Activated CD4-positive, alpha-beta T cell treated with anti-CD3 and anti-CD28 coated beads, Interleukin-2, amount 50 U/mL, for 1 hour (primary cell): ENCODE measurements at places on chromosomes 12 and 14.

DNA sequence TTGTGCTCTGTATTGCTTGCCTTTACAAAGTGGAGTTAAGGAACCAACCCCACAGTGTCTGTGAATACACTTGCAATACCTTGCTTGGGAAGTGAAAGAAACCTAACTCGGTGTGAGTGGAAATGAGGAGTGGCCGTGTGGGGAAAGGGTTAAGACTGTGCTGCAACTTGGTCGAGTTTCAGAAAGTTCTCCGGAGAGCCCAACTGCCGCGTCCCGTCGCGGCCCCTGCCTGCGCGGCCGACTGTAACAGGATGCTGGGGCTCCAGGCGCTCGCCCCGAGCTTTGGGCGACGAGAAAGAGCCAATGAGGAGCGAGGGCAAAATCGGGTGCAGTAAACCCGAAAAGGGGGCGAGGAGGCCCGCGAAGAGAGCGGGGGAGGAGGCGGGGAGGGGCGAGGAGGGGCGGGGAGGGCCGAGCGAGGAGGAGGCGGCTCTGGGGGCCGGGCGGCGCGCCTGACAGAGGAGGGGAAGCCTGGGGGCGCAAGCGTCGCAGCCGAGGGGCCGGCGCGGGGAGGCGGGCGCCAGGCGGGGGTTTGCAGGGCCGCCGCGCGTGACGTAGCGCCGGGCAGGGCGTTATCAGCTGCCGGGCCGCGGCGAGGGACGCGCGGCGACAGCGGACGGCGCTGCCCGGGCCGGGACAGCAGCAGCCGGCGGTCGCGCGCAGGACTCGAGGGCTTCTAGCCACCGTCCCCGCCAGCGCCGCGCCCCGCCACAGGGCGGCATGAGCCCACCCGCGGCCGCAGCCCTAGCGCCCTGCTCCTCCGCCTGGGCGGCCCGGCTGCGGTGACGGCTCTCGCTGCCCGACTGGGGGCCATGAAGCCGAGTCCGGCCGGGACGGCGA lies at the start of gene DACT1:
Gene DACT1, plus strand, starts transcription at position 572 of the 840 bp plus-strand sequence. Its CDS starts 241 bp downstream, at position 813.
- peak; percentile 39 for DNase-seq

DNA sequence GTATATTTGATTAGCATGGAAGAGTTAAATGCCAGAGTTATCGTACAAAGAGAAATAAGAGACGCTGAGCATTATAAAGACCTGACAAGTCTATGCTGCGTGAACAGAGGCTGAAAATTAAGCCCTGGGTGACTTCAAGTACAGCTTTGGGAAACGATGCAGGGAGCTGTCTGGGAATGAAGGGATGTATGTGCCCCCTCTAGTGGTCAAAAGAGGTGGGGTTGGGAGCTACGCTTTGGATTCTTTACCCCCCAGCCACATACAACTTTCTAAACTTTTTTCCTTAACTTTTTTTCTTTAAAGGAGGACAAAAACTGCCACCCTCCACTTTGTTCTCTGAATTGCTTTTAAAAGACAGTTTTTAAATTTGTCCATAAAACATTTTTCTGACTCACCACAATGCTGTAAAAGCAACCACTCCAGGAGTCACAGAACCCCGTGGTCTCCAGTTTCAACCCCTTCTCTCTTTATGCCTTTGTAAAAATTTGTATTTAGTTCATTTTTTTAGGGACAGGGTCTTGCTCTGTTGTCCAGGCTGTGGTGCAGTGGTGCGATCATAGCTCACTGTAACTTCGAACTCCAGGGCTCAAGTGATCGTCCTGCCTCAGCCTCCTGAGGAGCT lies 59.4 kb downstream of the ZNF664 start:
- no peak for DNase-seq

DNA sequence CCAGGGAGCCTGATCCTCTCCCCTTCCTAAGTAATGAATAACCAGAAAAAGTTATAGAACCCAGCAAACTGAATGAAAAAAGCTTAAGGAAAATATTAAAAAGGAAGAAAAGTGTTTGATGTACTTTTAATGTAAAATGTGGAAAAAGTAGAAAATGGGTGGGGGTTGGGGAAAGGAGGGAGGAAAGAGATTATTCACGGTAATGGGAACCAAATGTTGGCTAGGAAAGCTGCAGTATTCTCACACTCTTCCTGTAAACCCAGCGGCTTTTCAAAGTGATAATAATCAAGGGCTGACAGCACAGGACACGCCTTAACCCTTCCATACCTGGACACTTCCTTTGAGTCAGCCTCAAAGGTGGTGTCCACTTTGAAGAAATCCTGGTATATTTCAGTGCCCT lies 139.2 kb downstream of the TGFB3 start:
- DNase-seq: no peak

GRCh38 chr12:106331599-106331998 lies 25.9 kb upstream of the POLR3B start:
- no peak for DNase-seq

GRCh38 chr14:55065411-55065810 lies 14.0 kb downstream of the MAPK1IP1L start:
- no peak for DNase-seq

GRCh38 chr14:55441286-55441685 lies 870 bp upstream of the TBPL2 start:
- DNase-seq: no peak

DNA sequence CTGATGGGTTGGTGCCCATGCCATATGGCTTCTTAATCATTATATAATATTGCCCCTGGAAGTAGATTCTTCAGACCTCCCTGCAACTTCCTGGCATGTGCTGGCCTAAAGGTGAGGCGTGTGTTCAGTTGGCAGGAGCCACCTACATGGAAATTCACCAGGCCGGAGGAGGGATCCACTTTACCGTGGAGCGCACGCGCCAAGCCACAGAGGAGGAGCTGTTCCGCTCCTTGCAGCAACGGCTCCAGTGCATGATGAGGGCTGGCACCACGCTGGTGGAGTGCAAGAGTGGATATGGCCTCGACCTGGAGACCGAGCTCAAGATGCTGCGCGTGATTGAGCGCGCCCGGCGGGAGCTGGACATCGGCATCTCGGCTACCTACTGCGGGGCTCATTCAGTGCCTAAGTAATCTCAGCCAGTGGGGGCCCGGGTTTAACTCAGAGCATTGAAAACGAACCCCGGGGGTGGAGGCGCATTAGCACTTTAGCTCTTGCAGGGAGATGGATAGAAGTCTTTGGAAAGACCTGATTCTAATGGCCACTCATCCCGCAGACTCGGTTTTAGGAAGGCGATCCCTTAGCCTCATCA lies 13.5 kb downstream of the AMDHD1 start:
- no peak for DNase-seq

GRCh38 chr14:22213120-22213519 lies 375.9 kb downstream of the DAD1 start:
- DNase-seq: no peak

GRCh38 chr12:102551186-102551585 lies 70.8 kb upstream of the IGF1 start:
- no peak for DNase-seq

DNA sequence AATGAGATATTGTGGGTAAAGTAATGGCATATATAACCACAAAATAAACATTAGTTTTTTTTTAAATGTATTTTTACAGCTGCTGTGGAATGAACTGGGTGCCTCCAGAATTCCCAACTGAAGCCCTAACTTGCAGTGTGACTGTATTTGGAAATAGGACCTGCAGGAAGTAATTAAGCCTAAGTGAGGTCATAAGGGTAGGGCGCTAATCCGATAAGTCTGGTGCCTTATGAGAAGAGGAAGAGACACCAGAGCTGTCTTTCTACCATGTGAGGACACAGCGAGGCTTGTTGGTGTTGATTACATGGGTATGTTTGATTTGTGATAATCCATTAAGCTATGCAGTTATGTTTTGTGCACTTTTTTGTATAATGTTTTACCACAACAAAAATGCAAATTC lies 136.8 kb downstream of the TPH2 start:
- DNase-seq: no peak

DNA sequence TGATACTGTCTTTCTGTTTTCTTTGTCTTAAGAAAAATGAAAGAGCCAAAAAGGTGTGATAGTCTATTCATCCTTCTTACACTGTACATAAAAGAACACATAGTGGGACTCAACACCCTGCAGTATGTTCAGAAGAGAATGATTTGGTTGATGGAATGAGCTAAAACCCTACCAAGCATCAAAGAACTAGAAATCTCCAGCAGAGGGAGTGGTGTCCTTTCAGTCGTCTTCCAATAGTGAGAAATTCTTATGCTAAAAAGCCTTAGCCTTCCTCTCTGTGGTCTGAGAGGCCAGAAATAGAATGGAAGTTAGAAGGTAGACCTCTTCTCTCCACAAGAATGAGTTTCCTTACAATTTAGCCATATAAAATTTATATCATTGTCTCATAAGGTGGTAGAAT lies 393.4 kb upstream of the SEL1L start:
- DNase-seq: no peak

- DNase-seq: no peak
These were observed 602.1 kb upstream of the TMEM132C start for GRCh38 chr12:127664901-127665300.

- DNase-seq: no peak
These were observed 1.8 kb downstream of the GALNT9 start for GRCh38 chr12:132327336-132328171.

DNA sequence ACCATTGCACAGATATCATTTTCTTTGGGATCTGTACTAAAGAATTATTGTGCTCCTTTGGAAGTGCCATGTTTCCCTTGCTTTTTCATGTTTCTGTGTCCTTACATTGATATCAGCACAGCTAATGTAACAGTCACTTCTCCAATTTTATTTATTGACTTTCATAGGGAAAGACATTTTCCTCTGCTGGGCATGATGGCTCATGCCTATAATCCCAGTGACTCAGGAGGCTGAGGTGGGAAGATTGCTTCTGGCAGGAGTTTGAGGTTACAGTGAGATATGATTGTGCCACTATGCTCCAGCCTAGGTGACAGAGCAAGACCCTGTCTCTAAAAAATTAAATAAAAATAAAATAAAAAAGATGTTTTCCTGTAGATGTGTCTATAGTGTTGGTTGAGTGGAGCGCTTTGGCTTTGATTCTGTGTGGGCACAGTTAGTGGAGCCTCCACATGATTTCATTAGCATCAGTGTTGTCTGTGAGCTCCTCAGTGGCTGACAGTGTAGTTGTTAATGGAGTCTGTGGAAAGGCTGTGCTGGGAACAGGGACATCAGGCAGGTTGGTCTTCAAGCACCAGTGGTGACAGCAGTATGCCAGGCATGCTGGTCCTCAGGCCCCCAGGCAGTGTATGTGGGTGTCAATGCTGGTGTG lies 7.4 kb downstream of the OAS2 start:
- DNase-seq: no peak

GRCh38 chr12:19895246-19896020 lies 456.1 kb downstream of the AEBP2 start:
- no peak for DNase-seq

GRCh38 chr14:105067140-105067968 lies 2.1 kb upstream of the GPR132 start:
- peak; percentile 55 for DNase-seq

DNA sequence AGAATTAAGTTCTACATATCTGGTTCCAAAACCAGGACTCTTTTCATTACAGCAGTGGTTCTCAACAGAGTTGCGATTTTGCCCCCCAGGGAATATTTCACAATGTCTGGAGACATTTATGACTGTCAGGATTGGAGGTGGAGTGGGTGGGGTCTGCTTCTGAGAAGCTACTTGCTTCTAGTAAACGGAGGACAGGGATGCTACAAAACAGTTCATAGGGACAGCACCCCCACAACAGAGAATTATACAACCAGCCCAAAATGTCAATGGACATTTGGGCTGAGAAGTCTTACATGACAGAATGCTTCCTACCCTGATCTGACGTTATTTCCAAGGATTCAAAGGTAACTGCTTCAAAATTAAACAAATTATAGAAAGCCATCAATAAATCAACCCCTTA lies 739 bp upstream of the SPATA7 start:
- DNase-seq: no peak

GRCh38 chr14:29354486-29354885 lies 573.2 kb downstream of the PRKD1 start:
- no peak for DNase-seq

DNA sequence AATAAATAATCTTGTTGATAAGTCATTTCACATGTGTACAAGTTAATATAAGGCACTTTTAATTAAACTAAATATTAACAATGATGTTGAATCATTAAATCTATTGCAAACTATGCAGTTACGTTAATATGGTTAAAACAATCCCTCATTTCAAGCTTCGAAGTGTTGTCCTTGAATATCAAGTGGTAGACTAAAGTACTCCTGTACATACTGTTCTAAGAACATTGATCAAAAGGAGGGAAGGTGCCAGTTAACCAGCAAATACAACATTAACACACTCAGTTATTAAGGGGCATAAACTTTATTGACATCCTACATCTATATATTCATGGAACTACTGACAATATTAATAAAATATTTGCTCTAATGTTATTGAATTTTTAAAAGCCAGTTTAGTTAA lies 8.7 kb downstream of the BCAT1 start:
- no peak for DNase-seq

GRCh38 chr14:104102282-104102914 lies 16.9 kb downstream of the ASPG start:
- no peak for DNase-seq

GRCh38 chr14:89042021-89042420 lies 217.6 kb downstream of the TTC8 start:
- DNase-seq: no peak

DNA sequence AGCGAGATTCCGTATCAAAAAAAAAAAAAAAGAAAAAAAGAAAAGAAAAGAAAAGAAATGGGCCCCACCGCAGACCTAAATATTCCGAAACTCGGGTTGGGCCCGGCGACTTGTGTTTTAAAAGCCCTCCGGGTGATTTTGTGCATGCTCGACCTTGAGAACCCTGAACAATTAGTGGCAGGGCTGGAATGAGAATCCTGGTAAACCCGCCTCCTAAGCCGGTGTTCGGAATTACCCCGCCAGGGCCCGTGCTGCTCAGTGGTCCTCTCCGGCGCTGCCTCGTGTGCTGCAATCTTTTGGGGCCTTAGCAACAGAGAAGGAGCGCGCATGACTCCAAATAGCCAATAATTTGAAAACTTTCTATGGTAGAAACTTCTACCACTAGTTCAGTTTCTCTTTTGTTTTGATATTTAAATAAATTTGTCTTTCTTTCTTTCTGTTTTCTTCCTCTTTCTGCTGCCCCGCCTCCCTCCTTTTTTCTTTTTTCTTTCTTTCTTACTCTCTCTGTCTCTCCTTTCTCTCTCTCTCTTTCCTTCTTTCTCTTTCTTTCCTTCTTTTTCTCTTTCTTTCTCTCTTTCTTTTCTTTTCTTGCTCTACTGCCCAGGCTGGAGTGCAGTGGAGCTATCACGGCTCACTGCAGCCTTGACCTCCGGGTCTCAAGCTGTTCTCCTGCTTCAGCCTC lies 1.5 kb upstream of the GALNT6 start:
- no peak for DNase-seq
